ENCODE measurements at places on chromosomes 1 and 21. TPM values are rescaled to one million over a fixed set of nuclear protein-coding genes. Genes with fewer than 3 reads are reported as not detected.

The URB1 gene
- total RNA-seq, result 17.7 TPM

The EXO1 gene
- 3.0 TPM for total RNA-seq

The TSSK3 gene
- 0.51 TPM for total RNA-seq

The TMEM63A gene
- total RNA-seq, result 24.1 TPM

The PIGM gene
- total RNA-seq, result 4.5 TPM

The PRELP gene
- 4.9 TPM for total RNA-seq

The FAM72A gene
- 1.8 TPM for total RNA-seq

The ELF3 gene
- 0.17 TPM for total RNA-seq

The CD2 gene
- not detected for total RNA-seq

The TMPRSS15 gene
- not detected for total RNA-seq

The C1orf198 gene
- 57.8 TPM for total RNA-seq

The AGBL4 gene
- not detected for total RNA-seq

The SVBP gene
- 21.6 TPM for total RNA-seq

The AMY2A gene
- total RNA-seq, result not detected

The UBASH3A gene
- not detected for total RNA-seq

The GUCA2A gene
- not detected for total RNA-seq

Measured in fibroblast of lung (primary cell).